ENCODE measurements at places on chromosomes 5 and 9.

DNA sequence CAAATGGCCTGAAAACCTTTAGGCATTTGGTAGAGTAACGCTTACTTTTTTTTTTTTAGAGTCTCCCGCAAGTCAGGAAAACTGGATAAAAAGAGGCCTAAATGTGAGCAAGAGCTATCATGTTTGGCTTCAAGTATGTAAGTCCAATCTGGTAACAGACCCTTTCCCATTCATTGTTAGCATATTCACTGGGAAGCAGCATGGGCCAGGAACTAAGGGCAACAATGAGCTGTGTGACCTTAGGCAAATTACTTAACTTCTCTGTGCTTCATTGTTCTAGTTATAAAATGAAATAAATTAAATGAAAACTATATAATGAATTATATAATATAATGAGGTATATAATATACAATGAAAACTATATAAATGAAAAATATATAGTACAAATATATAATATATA, 114.3 kb upstream of the PCA3 start:
- DNase-seq: no peak

GRCh38 chr5:40733434-40733833, 22.3 kb downstream of the TTC33 start:
- DNase-seq: no peak

- DNase-seq: no peak
Measured at GRCh38 chr9:134329886-134330285, 3.6 kb downstream of the RXRA start.

DNA sequence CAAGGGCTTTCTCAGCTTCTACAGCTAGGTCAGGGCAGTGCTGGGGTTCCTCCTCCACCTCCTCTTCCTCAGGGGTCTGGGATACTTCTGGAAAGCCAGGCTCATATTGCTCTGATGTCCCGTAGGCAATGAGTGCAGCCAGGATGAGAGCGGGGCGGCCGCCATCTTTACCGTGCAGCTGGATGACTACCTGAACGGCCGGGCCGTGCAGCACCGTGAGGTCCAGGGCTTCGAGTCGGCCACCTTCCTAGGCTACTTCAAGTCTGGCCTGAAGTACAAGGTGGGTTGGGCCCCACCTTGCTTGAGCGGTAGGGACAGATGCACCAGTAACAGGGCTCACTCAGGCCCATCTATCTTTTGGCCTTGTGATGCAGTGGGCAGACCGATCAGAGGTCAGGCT, 34.8 kb downstream of the GSN start:
- DNase-seq: no peak

GRCh38 chr9:89807682-89808075, 202.9 kb downstream of the GADD45G start:
- DNase-seq: no peak

GRCh38 chr5:68529581-68529980, 314.0 kb downstream of the PIK3R1 start:
- DNase-seq: no peak

DNA sequence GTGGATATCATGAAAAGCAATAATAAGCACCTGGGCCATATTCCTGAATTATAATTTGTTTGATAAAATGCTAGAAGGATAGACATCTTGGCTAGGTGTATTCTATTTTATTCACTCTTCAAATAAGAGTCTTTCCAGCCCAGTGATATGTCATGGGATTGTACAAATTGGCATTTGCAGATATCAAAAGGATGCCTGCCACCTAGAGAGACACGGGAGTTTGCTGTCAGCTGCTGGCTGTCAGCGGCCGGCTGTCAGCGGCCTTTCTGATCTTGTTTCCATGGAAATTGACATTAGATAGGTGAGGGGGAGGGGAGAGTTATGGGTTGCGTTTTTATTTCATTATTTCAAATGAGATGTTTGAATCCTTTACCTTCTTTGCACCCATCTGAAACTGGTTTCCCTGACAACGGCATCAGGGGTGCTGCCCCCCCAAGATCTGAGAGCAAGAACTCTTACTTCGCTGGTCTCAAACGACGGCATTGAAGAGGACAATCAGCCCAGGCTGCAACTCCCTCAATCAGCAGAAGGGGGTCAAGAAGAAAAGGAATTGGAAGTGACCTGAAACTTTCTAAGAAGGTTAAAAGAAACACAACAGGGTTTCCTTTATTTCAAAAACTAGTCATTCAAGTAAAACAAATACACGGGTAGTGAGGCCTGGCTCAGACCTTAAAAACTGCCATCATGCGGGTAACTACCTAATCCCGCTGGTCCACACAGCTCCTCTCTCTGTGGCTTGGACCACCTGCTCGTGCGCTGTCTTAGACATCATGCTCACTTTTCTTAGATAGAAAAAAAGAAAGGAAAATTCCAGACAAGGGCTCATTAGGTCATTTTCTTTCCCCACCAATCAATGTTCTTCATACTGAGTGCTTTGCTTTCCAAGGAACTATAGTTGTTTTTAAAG, 115.7 kb downstream of the TLE1 start:
- no peak for DNase-seq

DNA sequence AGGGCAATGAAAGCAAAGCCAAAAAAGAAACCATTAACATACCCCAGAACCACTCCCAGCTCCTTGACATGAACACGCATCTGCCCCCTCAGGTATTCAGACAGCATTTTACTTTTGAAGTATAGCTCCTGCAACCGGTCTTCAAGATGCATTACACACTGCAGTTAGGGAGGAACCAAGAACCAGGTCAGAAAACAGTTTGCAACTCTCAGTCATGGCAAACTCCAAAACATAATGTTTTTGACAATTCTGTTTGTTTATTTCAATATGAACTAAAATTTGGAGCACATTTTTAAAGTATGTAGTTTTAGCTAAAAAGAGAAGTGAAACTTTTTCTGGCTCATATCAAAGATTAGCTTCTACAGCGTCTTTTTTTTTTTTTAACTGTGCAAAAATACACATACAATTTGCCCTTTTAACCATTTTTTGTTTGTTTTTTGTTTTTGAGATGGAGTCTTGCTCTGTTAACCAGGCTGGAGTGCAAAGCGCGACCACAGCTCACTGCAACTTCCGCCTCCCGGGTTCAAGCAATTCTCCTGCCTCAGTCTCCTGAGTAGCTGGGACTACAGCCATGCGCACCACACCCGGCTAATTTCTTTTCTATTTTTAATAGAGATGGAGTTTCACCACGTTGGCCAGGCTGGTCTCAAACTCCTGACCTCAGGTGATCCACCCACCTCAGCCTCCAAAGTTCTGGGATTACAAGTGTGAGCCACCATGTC, 12.2 kb upstream of the RAPGEF6 start:
- DNase-seq: no peak

DNA sequence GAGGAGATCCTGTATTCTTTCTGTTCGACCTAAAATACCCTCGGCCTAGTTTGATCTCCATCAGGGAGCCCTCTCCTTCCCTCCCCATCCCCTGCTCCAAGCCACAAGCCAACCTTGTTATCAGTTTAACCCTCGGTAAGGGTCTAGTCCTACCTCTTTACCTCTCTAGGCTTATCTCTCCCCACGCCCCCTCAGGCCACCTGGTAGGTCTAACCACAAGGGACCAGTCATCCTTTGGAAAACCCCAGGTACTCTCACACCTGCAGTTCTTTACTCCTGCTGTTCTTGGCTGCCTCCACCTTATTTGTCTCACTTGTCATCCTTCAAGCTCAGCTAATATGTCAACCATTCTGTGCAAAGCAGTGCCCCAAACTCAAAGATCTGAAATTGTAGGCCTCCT, 78.7 kb downstream of the RAD23B start:
- DNase-seq: no peak

DNA sequence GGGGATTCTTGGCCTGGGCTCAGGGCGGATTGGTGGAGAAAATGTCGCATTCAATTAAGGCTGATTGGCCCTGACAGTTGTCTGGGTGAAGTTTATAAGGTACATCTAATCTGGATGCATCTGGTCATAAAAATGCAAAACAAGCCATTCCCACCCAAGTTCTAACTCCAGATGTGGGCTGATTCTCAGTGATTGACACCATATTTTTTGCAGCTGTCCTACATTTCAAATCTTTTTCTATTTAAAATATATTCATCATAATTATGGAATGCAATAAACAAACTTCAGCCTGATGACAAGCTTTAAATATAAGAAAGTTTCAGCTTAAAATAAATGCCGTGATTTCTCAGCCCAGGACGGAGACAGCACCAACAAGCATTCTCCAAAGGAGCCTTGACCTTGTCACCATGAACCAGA, 146.4 kb upstream of the SMIM23 start:
- no peak for DNase-seq

DNA sequence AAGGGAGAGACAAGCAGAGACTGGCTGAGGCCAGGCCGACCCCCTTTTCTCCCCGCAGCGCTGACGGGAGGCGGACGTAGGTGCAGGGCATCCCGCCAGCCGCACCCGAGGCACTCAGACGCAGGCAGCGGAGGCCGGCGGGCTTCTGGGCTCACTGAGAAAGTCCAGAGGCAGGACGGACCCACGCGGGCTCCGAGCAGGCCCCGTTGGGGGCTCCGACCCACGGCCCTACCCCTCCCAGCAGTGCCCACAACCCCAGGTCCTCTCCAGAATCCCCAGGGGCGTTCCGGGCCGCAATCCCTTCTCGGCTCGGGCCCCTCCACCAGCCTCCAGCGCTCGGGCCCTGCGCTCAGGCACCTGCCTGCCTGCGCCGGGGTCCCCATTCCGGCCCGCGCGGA, 543 bp downstream of the MTMR12 start:
- peak; percentile 31 for DNase-seq

GRCh38 chr9:34197756-34198711, 19.2 kb downstream of the UBAP1 start:
- no peak for DNase-seq

DNA sequence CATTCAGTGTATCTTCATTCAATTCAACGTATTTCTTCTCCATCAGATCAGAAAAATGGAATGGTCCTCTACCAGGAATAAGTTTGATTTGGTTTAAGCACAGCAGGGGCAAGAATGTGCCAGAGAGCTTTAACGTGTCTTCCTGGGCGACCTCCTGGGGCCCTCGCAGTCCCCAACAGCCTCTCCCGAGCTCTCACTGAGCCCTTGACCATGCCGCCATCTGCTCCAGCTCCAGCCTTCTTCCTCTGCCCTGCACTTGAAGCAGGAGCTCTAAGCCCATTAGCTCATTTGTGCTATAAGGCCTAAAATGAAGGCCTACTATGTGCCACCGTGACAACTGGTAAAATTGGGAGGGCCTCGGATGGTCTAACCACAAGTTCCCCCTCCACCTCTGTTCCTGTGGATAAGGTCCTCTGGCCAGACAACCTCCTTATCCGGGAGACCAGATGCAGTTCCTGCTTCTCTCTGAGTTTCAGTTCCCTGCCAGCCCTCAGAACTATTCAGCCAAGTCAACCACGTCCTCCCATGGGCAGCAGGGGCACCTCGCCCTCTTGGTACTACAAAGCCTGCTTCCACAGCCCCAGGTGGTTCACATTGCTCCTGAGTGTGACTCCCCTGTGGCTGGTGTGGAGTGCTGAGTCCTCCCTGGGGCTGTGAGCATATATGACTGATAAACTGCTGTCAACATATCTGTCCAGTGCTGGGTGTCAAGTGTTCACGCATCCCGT, 35.8 kb downstream of the C5orf15 start:
- DNase-seq: no peak

DNA sequence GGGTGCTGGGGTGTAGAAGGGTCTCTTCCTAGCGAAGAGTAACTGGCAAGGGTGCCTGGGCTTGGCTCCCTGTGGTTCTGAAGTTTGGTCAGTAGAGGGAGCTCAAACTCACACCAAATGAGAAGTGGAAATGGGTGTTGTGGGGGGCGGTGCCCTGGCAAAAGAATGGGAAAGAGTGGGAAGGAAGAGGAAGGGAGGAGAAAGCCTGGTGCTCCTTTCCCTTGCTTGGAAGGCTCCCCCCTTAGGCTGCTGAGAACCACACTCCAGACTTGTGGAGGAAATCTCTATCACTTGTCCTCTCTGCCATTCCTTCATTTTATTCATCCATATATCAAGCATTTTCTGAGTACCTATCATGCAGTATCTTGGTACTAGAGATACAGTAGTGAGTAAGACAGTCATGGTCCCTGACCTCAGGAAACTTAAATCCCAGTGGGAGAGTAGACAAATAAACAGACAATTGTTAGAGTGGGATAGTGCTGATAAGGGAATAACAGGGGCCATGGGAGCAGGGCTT, 13.0 kb downstream of the SLC4A9 start:
- no peak for DNase-seq

GRCh38 chr5:132055808-132056609, 4.4 kb upstream of the IL3 start:
- no peak for DNase-seq

DNA sequence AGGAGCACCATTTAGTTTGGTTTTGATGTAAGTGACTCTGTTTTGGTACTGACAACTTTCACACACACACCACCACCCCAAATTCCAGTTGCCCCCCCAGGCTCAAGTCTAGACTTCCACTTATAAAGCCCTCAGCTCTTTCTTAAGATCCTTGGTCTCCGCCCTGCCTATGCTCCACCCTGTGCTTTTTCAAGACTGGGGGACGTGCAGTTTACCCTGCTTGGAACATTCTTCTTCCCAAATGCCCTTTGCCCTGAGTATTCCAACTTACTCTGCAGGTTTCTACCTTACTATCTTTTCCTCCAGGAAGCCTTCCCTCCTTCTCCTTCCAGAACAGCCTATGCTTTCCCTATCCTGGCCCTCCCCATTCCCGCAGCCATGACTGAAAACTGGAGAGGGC, 1.5 kb upstream of the TRIM14 start:
- DNase-seq: no peak

DNA sequence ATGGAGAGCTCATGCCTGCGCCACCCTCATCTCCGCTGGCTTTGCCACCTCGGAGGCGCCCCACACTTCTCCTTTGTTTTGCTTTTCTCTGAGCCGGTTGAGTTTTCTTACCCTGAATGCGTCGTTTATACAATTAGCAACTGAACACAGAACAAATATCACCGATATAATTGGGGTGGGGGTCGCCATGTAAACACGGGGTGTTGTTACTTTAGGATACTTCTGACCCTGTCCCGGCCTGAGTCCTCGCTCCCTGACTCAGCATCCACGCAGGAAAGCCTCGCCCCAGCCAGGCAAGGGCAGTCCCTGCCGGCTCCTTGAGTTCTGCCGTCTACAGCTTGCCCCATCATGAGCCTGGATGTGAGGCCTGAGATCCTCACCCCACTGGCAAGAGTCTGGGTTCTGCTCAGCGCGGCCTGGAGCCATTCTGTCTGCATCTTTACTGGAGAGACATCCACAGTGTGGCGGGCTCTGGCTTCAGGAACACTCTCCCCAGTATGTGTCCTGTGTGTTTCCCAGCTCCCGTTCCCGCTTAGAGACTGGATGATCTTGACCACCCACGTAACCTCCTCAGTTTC, 5.5 kb downstream of the NKX2-5 start:
- no peak for DNase-seq

GRCh38 chr9:111851553-111851952, 45.1 kb upstream of the UGCG start:
- DNase-seq: no peak

DNA sequence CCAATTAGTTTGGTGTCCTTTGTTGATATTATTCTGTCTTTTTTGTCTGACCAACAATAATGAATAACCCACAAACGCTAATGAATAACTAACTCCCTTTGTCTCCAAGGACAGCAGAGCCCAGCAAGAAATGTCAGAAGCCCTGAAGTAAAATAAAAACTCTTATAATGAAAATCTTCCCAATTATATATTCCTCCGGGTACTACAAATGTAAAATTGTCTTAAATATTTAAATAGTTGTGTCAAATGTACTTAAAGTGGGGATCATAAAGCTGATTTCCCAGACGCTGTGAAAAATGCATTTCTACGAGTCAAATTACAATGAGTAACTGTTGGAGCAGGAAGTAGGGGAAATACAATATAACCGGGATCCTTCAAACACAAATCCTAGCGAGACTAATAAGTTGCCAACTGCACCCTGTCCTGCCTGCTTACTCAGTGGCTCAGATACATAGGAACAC, 22.3 kb downstream of the GLIS3 start:
- DNase-seq: no peak

Measured in stimulated activated CD4-positive, alpha-beta T cell treated with anti-CD3 and anti-CD28 coated beads, Interleukin-4, amount 100 ng/mL, for 48 hours (primary cell).